NCI-H2081 treated with DMSO at 0.1 percent for 48 hours (cell line): ENCODE measurements at places on chromosomes 16 and 17.

DNA sequence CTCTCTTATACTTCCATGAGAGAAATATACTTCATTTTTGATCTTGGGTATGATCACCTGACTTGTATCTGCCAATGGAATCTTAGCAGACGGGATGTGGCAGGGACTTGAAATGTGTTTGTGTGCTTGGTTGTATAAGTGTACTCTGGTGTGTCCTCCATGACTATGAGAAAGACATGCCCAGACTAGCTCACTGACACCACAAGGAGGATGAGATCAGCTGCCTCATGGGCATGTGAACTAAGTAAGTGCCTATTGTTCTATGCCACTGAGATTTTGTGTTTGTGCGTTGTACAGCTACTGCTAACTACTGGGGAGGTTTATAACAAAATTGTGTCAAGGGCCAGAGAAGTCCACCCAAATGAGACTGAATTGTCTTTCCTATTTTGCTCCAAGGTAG is 402.2 kb upstream of the SALL1 start:
- DNase-seq, result no peak

DNA sequence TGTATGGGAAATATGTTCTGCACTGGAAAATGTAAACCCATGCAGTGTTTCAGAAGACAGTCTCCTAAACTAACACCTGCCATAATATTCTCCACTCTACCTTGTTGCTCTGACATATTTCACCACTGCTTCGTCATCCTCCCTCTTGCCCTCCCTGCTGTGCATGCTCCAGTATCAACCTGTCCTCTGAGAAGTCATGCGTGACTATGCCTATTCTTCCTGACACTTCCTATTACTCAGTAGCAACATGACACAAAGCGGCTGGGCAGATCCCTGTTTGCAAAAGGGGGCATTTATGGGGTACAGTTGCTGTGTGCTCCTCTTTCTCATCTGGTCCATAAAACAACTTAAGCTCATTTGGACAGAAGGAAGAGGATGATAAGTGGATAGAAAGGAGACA is 805.6 kb upstream of the EEF2KMT start:
- DNase-seq, result no peak

- no peak for DNase-seq
Observed at GRCh38 chr17:559551-560431, 154.8 kb downstream of the VPS53 start.

- DNase-seq, result peak; percentile 78
Observed at GRCh38 chr17:81702934-81703746, at the start of gene MRPL12. TSS of gene MRPL12 (plus strand) at chr17:81703367. CDS start at chr17:81703502, 135 bp downstream.

DNA sequence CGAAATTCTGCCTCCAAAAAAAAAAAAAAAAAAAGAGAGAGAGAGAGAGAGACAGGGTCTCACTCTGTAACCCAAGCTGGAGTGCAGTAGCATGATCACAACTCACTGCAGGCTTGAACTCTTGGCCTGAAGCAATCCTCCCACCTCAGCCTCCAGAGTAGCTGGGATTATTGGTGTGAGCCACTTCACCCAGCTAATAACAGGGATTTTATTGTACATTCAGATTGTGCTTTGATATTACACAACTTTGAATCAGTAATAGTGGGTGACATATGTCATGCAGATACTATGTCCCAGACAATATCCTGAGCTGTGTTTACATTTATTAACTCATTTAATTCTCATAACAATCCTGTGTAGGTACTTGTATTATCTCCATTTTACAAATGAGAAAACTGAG is 19.7 kb upstream of the DHX8 start:
- no peak for DNase-seq

GRCh38 chr17:64231567-64232141 is 31.4 kb downstream of the TEX2 start:
- no peak for DNase-seq

DNA sequence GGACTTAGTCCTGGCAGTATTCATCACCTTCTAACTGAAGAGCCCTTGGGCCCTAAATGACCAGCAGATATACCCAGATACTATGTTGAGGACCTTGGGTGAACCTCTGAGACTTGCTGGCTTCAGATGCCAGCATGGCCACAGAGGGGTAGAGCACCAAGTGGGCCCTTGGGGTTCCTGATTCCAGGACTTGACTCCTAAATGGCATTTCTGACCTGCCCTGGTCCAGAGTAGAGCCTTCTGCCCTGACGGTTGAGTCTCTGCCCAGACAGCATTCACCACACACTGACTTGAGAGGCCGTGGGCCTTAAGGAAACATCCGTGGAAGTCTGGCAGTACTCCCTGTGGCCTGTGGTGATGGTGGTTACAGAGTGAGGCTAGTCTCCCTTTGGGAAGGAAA is 2.8 kb upstream of the APPBP2 start:
- DNase-seq, result no peak

DNA sequence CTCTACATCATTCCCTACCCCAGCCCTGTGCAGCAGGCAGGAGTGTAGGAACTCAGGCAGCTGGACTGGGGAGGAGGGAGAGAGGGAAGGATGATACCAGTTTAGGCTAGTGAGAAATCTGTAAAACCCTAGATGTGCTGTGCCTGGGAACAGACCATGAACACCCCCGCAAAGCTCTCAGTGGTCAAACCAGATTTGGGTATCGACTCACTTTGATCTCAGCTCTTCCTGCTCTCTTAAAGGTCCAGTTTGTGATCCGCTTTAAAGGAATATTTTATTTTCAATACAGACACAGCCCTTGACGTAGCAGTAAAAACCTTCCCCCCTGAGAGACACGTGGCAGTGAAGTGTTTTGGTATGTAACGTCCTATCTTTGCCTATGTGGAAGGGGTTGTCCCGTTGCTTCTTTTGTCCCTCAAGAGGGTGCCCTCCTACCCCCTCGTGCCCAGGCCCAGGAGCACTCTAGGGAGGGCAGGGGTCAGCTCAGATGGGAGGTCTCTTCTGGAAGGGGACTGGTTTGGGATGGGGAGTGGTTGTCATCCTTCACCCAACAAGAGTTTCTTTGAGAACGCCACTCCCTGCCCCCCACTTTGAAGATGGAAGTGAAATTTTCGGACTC is 19.3 kb upstream of the TBX2 start:
- DNase-seq, result no peak

GRCh38 chr17:66682283-66682682 is 152.6 kb upstream of the CACNG5 start:
- DNase-seq, result no peak

DNA sequence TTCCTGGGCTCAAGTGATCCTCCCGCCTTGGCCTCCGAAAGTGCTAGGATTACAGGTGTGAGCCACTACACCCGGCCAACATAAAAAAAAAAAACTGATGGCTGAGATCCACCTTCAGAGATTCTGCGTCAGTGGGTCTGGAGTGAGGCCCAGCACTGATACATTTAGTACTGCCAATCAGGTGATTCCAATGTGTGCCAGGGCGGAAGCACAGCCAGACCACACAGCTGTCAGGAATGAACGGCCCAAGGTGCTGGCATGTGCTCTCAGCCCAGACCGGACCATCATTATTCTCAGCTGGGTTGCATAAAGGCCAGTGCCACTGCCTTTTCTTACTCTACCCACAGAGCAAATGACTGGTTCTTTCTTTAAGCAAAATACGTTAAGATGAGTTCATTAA is 1.2 kb upstream of the BCO1 start:
- no peak for DNase-seq

DNA sequence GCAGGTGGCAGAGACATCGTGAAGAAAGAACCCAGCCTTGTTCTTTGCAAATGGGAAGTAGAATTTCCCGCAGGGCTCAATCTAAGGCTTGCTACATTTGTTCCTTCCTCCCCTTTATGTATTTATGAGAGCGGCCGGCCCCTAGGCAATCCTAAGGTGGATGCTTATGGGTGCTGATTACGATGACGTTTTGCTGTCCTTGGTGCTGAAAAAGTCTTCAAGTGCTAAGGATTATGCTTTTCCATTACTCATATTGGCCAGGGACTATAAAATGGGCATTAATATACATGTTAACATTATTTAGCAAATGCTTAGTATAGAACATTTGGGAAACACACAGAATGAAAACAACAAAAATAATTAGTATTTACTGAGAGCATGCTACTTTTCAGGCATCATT is 313.3 kb upstream of the XYLT1 start:
- no peak for DNase-seq

- no peak for DNase-seq
Observed at GRCh38 chr17:78903101-78903779, at the start of gene CEP295NL. TSS of gene CEP295NL (minus strand) at chr17:78903201. CDS start at chr17:78901828, 1,373 bp downstream.

DNA sequence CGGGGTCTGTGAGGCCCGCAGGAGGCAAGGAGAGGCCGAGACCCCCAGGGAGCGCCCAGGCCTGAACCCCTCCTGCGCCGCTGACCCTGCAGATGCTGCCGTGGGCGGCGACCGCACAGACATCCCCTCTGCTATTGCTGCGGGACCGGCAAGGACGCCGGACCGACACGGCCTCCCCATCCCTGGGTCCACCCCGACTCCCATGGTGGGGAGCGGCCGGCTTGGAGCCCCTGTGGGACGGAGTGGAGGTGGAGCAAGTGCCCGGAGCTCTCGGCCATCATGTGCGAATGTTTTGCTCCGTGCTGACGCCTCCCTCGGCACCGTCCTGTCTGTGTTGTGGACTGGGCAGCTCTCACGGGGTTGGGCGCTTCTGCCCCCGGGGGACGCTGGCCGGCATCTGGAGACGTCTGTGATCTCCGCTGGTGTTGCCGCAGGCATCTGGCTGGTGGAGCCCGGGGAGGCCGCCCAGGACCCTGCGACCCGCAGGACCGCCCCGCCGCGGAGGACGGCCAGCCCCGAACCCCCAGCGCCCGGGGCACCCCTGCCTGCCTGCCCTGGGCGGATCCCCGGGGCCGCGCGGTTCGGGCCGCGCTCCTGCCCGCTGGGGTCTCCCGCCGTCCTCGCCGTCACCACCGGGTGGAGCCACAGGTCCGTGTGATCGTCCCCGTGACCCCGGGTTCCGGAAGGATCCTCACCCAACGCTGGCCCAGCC is 12.8 kb upstream of the GNG13 start:
- DNase-seq, result no peak

- no peak for DNase-seq
Observed at GRCh38 chr16:27918755-27919154, 144.8 kb downstream of the GSG1L start.

DNA sequence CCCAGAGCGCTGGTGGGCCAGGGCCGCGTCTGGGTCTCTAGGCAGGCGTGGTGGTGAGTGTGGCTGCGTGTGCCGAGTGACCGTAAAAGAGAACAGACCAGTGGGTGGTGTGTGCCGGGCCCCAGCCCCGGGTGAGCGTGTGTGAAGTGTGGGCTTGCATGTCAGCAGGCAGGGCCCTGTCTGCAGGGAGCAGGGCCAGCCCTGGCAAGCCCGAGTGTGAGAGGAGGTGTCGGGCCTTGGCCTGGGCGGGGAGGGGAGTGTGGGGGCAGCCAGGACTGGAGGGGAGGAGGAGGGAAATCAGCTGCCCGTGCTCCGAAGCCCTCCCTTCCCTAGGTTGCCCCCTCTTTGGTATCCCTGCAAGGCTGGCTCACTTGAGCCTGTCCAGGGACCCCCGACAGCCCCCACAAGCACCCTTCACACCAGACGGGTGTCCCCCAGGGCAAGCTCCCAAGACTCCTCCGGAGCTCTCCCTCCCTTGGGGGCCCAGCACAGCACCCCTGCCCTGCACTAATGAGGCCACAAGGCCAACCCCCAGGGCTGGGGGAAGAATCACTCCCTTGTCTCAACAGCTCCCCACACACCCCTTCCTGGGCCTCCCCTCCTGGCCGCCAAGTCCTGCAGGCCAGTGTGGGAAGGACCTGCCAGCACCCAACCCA is 1.9 kb downstream of the USH1G start:
- no peak for DNase-seq

DNA sequence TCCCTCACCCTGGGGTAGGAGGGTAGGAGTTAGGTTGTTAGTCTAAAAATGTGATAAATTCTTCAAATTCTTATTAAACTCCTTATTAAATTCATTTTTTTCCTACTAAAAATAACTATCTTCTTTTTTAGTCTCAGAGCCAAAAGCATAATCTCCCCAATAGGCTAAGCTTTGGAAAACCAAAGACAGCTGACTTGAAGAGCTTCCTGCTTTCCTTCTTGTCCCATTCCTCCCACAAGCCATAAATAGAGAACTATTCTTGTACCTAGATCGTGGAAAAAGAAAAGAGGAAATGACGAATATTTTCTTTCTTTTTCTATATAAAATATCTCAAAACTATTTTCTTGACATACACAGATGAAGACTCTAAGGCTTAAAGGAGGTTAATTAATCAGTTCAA is 486.9 kb downstream of the CDH8 start:
- DNase-seq, result no peak

GRCh38 chr16:77993111-77993985 is 29.0 kb upstream of the CLEC3A start:
- DNase-seq, result no peak

GRCh38 chr17:45104907-45105624 is 27.2 kb downstream of the PLCD3 start:
- no peak for DNase-seq

- DNase-seq, result no peak
Observed at GRCh38 chr17:17763734-17764133, 73.1 kb downstream of the SREBF1 start.

- DNase-seq, result no peak
Observed at GRCh38 chr16:50265716-50266336, 525 bp upstream of the ADCY7 start.

- DNase-seq, result no peak
Observed at GRCh38 chr16:19375561-19376158, 42.0 kb upstream of the TMC5 start.
